NCI-H2029 (cell line): ENCODE measurements at places on chromosomes 7 and 10.

DNA sequence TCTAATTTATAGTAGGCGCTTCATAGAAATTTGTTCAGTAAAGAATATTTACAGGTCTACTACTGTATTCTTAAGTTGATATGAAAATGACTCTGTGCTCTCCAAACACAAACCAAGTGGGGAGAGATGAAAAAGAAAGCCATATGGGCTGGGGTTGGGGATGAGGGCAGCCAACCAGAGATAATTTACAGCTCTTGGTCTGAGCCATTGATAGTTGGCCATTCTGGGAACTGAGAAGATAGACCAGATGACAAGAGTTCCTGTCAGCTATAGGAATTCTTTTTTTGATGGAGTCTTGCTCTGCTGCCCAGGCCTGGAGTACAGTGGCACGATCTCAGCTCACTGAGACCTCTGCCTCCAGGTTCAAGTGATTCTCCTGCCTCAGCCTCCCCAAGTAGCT, 57.4 kb downstream of the LAMB4 start:
- DNase-seq: no peak

GRCh38 chr7:135380351-135380750, 129.6 kb downstream of the CNOT4 start:
- no peak for DNase-seq

GRCh38 chr10:44948642-44949041, 11.0 kb upstream of the RASSF4 start:
- no peak for DNase-seq

- DNase-seq: no peak
Measured at GRCh38 chr7:30048582-30048981, 20.4 kb downstream of the PLEKHA8 start.

- peak; percentile 35 for DNase-seq
Measured at GRCh38 chr10:34815185-34816084, at the start of gene PARD3. Gene PARD3, minus strand, starts transcription at chr10:34815296. Its CDS starts 301 bp downstream, at chr10:34814995.

GRCh38 chr10:28381466-28381865, 78.6 kb upstream of the MPP7 start:
- DNase-seq: no peak

DNA sequence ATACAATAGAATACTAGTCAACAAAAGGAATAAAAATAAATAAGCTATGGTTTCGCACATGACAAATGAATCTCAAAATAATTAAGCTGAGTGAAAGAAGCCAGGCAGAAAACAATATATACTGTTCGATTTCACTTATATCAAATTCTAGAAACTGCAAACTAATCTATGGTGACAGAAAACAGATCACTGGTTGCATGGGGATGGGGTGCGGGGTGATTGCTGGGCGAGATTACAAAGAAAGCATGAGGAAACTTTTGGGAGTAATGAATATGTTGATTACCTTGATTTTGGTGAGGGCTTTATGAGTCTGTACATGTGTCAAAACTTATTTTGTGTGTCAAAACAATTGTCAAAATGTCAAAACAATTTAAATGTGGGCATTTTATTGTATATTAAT, 135.6 kb downstream of the GPR85 start:
- DNase-seq: no peak

DNA sequence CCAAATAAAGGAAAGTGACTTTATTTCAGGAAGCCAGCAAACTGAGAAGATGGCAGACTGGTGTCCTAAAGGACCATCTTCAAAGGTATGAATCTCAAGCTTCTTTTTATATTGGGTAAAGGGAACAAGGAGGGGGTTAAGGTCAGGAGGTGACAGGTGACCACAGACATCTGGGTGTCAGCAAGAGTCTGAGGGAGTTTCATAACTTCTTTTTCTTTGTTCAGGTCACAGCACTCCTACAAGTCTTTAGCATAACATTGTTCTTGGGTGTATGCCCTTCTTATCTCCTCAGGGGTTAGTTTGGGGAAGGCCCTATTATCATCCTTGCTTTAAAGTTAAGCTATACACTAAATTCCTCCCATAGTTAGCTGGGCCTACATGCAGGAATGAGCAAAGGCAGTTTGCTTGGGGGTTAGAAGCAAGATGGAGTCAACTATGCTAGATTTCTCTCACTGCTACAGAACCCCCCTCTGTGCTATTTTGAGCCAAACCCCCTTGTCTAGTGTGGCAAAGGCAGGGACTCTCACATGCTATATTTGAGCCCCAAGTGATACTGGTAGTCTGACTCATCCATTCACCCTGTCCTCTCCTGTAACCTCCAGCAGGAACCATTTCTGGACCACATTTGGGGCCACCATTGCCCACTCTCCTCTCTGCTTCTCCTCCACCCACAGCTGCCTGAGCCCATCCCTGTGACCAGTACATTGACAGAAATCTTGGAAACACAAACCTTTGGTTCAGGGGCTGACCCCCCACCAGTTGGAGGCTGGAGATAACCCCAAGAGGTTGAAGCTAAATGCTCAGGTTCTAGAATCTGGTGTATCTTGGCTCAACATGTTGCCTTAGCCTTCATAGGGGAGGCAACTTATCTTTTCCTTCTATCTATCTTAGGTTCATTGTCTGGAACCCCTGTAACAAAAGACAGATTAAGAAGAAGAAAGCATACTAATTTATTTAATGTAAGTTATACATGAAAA, 55.5 kb upstream of the LRGUK start:
- no peak for DNase-seq

DNA sequence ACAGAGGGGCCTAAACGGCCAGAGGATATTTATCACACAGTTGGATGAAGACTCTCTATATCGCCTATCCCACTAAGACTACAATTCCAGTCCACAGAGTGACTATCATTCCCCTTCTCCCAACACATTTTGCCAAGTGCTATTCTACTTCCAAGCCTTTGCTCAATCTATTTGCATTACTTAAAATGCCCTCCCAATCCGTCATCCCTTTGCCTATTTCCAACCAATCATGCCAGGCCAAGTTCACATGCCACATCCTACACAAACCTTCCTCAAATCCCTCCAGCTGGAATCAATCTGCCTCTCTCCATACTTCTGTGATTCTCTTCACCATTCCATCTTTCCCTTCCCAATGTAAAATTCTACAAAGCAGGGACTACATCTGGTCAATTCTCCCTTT, 38.2 kb downstream of the SMURF1 start:
- DNase-seq: no peak

DNA sequence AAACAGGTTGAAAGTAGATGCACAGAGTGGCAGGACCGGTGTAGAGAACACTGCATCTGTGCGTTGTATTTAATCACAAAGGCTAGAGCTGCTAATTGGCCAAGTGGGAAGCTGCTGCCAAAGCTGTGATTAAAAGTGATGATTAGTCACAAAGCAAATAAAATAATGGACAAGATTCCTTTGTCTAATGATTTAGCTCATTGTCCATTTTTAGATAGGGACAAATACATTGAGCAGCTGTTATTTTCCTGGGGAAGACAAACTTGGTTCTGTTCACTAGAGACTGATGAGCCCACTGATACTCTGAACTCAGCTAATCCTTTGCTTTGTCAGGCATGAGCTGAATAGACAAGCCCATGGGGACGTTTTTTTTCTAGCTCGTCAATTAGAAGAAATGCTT, 19.7 kb downstream of the UBE3C start:
- DNase-seq: no peak

DNA sequence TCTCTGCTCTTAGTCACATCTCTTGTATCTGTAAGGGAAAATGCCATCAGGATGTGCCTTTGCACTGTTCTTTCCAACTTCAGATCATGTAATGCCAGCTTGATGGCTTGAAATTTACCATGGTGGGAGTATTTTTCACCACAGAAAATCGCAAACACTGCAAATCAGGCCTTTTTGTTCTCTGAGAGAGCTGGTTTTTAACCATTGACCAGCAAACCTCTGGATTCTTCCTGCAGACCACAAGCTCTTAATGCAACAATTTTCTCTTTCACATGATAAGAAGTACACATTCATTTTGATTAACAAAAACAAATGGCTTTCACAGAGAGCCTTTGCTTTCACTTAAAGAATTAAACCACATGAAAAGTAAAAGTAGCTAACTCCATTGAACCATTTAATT, 145.4 kb upstream of the NEBL start:
- no peak for DNase-seq

DNA sequence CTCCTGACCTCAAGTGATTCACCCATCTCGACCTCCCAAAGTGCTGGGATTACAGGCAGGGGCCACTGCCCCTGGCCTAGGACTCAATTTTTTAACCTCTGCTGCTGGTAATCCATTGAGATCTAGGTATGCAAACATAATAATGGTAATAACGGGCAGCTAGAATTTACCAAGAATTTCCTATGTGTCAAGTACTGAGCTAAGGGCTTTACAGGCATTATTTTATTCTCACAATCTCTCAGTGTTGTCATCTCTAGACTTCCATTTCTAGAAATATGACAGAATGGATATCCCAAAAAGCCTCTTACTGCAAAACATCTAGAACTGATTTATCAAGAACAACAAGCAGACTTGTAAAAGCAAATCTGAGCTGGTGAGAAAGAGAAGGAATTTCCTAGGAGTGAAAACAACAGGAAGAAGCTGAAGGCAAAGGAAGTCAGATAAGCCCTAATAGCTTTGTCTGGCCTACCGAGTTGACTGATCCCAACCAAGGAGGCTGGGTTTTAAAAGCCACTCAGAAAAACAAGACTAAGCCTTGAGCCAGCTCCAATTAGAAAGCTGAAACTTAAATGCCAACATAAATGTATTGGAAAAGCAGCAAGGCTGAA, 70.6 kb downstream of the CCDC71L start:
- no peak for DNase-seq

- DNase-seq: no peak
Measured at GRCh38 chr7:79221211-79221610, 232.3 kb downstream of the MAGI2 start.

GRCh38 chr10:72285972-72286521, 12.3 kb downstream of the DDIT4 start:
- DNase-seq: no peak

- no peak for DNase-seq
Measured at GRCh38 chr7:3673524-3673923, 372.5 kb downstream of the SDK1 start.

DNA sequence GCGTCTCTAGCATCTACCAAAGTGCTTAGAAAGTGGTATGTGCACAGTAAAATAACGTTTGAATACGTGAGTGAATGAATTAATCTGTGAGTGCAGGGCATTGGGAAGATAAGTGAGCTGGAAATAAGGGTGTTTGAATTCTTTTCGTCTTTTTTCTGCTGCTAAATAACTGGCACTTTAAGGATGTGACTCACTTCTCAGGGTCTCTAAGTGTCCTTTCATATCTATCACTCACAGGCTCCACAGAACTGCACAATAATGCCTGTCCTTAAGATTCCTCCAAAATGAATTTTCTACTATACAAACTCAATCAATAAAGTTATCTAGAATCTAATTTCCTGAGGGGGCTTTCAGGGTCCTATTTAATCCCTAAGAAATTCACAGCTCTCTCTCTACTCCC, 3.2 kb upstream of the DGKB start:
- no peak for DNase-seq

- no peak for DNase-seq
Measured at GRCh38 chr7:135197906-135198655, 13.2 kb downstream of the WDR91 start.
